ENCODE measurements at places on chromosomes 5 and 9.

DNA sequence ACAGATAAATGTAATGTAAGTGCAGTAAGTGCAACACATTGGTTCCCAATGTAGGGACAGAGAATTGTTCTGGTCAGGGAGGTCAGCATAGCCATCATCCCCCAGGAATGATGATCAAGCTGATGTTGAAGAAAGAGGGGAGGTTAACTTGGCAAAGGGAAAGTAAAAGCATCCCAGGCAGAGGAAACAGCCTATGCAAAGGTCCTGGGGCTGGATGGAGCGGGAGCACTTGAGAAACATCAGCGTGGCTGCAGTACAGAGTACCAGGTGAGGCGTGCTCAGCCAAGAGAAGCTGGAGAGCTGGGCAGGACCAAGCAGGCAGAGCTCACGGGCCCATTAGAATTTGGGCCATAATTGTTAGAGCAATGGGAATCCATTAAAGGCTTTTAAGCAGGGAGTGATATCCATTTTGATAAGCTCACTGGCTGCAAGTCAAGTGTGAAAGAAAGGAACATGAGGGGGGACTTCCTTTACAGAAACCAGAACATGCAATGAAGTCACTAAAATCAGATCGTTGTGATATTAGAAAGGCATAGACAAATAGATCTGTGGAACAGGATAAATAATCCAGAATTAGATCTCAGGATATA is 50.1 kb upstream of the HAND1 start:
- no peak for DNase-seq

- no peak for DNase-seq
These were observed 466.2 kb downstream of the SPOCK1 start for GRCh38 chr5:137032929-137033328.

DNA sequence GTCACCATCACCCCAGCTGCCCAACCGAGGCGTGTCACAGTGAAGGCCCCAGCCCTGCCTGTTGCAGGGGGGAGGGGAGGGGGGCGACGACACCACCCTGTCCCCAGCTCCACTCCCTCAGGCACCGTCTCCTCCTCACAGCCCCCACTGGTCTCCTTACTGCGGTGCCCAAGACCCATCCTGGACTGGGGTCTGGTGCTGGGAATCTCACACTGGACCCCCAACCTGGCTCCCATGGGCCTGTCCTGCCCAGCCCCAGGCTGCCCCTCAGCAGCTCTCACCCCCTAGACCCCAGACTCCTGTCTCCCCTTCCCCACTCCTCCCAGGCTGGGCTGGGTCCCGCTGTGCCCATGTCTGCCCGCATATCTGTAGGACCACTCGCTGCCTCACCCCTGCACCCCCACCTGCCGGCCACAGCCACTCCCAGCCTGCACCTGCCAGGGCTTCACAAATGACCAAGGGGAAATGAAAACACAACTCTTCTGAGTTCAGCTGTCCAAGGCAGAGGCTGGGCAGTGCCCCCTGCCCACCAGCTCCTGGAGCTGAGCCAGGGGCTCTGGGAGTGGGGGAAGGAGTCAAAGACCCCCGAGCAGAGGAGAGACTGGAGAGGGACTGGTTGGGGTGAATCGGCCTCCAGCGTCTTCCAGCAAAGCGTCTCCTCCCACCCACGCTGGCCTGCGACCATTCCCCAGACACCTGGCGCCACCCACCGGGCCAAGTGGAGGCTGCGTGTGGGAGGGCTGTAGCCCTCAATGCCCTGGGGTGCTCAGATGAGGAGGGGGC is 32.6 kb upstream of the EGFL7 start:
- peak; percentile 27 for DNase-seq

DNA sequence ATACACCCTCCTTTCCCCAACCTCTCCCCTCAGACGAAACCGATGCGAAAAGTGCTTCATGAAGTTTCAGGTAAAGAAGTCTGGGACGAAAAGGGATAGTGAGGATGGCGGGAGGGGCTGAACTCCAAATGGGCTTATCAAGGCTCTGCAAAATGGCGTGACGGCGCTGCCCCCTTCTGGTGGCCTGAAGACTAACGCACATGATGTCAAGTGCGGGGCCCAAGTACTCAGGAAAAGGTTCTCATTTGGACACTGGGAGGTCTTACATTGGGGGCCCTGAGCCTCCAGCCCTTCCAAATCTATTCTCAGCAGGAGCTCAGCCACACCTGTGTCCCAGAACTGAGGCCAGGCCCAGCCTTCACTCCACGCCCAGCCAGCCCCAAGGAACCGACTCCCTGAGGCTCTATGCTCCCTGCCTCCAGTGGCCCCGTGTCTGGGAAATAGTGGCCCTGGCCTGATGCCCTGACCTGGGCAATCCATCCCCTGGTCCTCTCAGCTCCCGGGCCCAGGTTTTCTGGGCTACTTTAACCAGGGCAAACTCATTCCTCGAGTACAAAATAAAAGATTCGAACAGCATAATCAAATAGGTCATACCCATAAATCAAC is 119.9 kb downstream of the KCNIP1 start:
- DNase-seq: peak; percentile 70

DNA sequence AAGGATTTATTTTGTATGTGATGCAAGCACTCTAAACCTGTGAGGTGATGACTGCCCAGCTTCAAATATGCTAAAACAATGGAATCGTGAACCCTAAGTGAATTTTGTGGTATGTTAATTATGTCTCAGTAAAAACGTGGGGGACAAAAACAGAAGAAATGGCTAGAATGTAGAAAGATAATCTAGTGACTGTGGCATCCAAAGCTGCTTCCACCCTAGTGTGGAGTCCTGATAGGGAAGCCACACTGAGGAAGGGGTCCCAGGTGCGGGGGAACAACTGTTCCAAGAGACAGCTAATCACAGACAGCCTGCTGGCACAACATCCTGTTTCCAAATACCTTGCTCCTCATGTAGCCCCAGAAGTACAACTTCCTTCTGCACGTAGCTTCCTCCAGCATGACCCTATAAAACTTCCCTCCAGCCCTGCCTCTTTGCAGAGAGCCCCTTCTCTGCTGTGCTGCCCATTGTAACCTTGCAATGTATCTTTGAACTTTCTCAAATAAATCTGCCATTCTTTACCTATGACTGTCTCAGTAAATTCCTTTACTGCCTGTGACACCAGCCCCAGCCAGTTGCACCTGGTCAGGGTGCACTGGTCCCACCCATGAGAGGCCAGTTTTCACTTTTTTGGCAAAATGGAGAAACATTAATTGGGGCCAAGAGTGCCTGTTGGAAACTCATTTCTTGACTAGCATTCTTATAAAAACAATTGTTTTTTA is 4.9 kb downstream of the GMCL2 start:
- no peak for DNase-seq

DNA sequence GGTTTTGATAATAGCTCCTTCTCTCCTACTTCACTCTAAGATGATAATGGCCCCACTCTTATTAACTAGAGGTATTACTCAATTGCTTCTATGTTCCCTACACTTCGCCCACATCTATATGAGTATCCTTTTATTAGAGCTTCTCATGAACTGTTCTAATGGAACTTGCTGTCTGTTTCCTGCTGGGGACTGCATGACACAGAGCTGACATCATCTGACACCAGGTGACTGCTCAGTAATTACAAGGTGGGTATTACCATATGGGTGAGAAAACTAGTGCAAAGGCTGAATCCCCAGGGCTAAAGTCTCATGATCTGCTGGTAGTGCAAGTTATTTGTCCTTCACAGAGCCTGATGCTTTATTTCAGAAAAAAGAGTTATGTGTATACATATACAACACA is 146.2 kb upstream of the PLCXD3 start:
- no peak for DNase-seq

GRCh38 chr9:126862104-126862761 is 1.8 kb downstream of the ZBTB34 start:
- no peak for DNase-seq

DNA sequence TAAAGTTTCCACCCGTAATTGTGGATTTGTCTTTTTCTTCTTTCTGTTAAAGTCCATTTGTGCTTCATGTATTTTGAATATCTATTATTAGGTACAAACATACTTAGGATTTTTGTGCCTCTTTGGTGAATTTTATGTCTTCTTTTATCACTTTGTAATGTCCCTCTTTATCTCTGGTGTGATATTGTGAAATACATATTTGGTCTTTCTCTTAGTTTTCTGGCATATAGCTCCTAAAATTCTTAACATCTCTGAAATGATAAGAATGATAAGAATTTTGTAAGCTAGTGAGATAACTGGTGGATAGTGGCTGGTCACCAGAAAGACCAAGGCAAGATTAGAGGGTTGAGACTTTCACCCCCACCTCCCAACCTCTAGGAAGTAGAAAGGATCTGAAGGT is 111.1 kb downstream of the KCTD16 start:
- no peak for DNase-seq

- DNase-seq: no peak
These were observed 19.5 kb upstream of the ARAP3 start for GRCh38 chr5:141701360-141702119.

- DNase-seq: peak; percentile 97
These were observed 74.9 kb upstream of the NIPAL4 start for GRCh38 chr5:157384971-157385709.

DNA sequence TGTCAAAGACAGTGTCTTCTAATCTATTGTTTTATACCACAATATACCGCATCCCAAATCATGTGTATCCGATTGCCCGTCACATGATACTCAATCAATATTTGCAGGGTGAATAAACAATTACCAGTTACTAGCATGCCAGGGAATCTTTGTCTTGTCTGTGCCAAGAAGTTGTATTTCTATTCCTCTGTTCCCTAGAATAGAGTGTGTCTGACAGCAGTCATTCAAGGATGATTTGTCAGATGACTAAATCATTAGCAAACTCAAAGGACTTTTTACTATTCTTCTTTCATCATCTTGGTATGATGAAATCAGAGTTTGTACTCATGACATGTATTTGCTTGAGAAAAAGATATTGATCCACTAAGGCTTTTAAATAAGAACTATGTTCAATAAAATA is 348.8 kb downstream of the HTR1A start:
- DNase-seq: no peak

DNA sequence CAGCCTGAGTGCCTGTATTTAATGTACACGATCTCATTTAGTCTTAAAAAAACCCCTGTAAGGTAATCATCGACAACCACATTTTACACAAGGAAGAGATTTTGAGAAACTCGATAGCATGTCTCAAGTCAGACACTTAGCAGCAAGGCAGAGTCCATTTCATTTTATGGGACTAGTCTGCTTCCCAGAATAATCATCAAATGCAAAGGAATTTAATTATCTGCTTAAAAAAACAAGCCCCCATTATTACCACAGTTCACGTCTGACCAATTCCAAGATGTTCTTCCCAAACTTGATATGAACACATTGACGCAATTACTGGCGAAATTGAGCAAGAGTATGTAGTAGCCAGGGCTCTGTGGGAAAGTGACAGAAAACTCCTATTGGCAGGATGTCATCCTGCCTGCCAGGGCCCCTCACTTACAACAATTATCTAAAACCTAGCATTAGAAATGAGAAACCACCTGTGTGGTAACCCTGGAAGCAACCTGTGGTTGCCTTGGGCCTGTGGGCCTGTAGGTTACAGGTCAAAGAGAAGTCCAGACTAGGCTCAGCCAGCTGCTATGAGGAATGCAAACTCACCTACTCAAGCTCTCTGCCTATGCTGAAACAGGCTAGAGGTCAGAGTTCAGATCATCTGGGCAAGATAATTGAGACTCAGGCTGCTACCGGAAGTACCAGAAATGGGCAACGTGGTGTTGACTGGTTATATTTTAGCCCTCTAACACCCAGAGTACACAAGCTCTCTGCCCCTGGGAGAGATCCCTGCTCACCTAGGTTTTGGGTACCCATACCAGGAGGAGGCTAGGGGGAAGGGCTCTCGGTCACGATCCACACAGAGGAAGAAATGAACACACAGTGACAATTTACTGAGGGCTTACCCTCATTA is 1.6 kb downstream of the B4GALT1 start:
- DNase-seq: peak; percentile 98
